ENCODE measurements at places on chromosomes 2 and 18.

DNA sequence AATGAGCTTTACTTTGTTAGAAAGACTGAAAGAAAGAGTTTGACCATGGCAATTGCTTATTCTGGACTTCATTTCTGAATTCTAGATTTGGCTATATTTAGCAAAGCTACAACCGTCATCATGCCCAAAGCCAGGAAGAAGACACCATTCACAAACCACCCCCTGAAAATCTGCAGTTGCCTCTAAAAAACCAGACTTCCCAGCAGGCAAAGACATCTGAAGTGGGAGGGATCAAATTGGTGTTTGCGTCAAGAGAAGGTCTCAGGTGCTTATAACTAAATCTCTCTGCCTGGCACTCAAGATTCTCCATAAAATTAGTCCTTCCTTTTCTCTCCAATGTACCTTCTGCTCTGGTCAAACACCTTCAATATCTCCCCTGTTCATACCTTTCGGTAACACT, 5.6 kb downstream of the AAK1 start:
- no peak for DNase-seq

DNA sequence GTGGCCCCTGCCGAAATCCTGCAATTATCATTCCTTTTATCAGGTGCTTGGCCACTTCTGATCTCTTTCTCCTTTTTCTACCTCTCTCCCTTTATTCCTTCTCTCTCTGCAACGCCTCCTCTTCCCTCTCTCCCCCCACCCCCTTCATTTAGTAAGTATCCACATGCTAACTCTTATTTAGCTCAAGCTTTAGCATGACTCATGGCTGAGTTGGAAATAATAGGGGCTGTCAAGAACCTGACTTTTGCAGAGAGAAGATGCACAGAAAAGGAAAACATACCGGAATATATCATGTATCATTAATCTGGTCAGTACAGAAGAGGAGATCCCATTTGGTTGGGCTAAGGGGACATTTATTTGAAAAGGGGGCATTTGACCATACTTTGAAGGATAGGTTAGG, 33.1 kb downstream of the FAM171B start:
- DNase-seq: no peak

DNA sequence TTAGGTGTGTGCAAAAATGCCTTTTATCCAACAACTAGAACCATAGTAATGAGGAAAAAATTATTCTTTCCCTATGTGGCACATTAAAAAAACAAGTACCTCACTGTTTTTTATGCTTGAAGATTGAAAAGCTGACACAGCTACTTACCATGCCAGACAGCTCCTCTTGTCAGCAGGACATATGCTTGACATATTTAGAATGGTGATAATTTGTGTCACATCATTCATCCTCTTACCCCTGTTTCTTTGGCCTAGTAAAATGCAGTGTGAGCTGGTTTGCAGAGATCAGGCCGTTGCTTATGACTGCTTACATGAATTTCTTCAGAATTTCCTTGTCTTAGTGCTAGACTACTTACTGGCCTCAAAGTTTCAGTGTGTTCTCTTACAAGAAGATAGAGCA, 869.9 kb downstream of the LRP1B start:
- DNase-seq: no peak

- DNase-seq: no peak
Observed at GRCh38 chr2:24824966-24825882, 32.0 kb downstream of the CENPO start.

DNA sequence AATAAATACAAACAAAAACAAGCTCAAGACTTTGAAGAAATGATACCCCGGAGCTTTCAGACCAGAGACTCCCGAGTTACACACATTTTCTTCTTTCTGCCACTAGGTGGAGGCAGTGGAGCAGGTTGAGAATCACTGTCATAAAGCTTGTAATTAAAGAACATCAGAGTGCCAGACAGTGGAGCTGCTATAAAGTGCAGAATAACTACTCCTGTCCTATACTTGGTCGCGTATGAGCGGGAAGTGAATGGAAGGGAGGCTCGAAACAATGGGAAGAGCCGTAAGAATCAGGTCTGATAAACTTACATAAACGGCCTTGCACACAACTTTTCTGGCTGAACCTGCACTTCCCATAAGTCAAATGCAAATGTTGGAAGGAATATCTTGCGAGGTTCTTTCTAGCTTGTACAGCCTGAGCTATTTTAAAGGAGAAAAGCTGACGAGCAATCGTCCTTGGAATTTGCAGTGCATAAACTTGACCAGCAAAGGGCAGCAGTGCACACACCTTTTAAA, 189.0 kb downstream of the RPIA start:
- no peak for DNase-seq

- no peak for DNase-seq
Observed at GRCh38 chr18:13022644-13023043, 31.5 kb downstream of the CEP192 start.

GRCh38 chr2:19774805-19775176, 127.0 kb downstream of the TTC32 start:
- no peak for DNase-seq

- DNase-seq: no peak
Observed at GRCh38 chr2:51028829-51029228, 3.1 kb downstream of the NRXN1 start.

GRCh38 chr2:43507137-43507536, 88.7 kb downstream of the THADA start:
- DNase-seq: no peak

- DNase-seq: no peak
Observed at GRCh38 chr2:51903728-51904127, 871.8 kb upstream of the NRXN1 start.

DNA sequence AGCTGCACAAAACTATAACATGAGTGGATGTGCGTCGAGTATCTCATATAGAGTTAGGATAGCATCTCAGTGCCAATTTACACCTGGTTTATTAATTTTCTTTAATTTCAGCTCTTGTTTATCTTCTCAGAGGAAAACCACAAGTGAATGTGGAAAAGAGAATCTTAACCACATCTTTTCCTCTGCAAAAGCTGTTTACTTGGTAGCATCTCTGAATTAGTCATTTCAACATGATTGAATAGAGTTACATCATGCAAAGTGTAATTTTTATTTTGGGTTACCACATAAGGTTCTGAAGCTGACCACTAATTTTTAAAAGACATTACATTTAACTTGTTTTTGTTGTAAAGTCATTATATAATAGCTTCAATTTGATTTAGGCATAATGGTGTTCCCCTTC, 83.8 kb upstream of the FAM237A start:
- no peak for DNase-seq

DNA sequence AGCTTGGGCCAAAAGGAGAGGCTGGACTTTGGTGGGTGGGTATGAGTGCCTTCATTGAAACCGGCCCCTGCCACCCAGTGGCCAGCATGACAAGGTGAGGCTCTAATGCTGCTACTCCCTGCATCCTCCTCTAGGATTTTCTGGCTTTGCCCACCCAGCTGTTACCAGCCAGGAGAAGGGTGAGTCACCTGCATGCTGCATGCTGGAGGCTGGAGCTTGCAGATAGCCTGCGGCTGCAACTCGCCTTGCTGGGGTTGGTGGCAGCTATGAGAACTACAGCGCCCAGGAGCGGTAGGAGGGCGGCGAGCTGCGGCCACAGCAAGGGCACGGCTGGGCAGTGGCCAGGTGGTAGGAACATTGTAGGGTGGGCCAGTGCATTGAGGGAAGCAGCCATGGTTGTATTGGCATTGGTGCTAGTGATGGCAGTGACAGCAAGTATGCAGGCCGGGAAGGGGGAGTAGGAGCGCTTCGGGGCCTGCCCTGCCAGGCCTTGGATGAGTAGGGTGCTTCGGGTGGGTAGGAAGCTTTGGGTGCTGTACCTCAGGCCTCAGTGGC, 75.4 kb upstream of the SLC35G4 start:
- no peak for DNase-seq

- DNase-seq: no peak
Observed at GRCh38 chr2:149819356-149819957, 231.9 kb upstream of the MMADHC start.

GRCh38 chr2:74379851-74380789, at the start of gene DCTN1:
DCTN1 (minus strand) TSS chr2:74380311; CDS start chr2:74380037, 274 bp downstream.
- no peak for DNase-seq

- DNase-seq: no peak
Observed at GRCh38 chr2:144593803-144594202, 73.9 kb upstream of the ZEB2 start.

GRCh38 chr18:73232933-73233332, 365.1 kb upstream of the NETO1 start:
- no peak for DNase-seq

- peak; percentile 67 for DNase-seq
Observed at GRCh38 chr2:2743164-2743571, 412.1 kb upstream of the MYT1L start.

- DNase-seq: no peak
Observed at GRCh38 chr2:179429060-179429471, 164.4 kb upstream of the SESTD1 start.

GRCh38 chr2:226893216-226893615, 57.4 kb downstream of the RHBDD1 start:
- no peak for DNase-seq

GRCh38 chr2:172279813-172280212, 147.6 kb upstream of the ITGA6 start:
- DNase-seq: no peak
